HTR-8/SVneo (cell line): ENCODE measurements at places on chromosomes 16 and 17.

DNA sequence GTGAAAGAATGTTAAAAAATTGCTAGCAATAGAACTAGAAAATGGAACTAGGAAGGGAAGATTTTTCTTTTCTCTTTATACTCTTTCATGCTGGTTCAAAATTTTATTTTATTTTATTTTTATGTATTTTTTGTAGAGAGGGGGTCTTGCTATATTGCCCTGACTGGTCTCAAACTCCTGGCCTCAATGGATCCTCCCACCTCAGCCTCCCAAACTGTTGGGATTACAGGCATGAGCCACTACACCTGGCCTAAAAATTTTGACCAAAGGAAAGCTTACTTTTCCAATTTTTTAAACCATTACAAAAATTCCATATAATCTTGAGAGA is 10.0 kb upstream of the TERF2 start:
- no peak for DNase-seq

DNA sequence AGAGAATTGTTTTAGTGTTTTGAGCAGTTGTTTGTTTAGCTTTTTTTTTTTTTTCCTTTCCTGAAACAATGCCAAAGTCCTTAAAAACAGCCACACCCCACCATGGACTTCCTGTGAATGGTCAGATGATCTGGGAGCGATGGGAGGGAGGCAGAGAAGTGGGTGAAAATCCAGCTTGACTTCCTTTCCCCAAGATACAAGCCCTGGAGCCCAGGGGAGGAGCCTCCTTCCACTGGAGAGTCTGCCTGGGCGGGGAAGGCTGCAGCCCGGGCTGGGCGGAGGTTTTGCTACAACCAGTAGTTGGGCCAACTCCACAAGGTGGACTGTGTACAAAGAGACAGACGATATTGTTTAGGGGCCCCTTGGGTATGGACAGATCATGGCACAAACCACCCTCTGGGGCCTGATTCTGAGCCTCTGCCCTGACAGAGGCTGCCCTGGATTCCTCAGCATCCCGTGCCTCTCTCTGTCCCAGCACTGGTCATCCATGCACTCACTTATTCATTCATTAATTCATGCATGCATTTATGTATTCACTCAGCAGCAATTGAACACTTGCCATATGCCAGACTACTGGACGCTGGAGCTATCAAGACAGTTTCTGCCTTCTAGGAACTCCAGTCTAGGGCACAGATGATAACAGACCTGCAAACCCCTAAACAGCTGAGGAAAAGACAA is 29.8 kb downstream of the WSB1 start:
- DNase-seq = peak; percentile 21

DNA sequence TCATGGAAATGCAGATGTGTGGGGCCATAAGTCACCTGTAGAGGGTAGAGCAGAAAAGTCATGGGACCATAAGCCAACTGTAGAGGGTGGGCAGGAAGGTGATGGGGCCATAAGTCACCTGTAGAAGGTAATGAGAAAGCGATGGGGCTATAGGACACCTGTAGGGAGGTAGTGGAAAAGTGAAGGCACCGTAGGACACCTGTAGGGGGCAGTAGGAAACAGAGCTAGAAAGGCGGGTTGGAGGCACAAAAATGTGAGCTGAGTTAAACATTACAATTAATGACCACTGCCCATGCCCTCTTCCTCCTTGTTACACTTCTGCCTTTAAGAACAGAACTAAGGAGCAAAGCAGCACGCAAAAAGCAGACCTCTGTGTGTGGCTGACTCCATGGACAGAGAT is 150.1 kb downstream of the SHISA6 start:
- DNase-seq = no peak

DNA sequence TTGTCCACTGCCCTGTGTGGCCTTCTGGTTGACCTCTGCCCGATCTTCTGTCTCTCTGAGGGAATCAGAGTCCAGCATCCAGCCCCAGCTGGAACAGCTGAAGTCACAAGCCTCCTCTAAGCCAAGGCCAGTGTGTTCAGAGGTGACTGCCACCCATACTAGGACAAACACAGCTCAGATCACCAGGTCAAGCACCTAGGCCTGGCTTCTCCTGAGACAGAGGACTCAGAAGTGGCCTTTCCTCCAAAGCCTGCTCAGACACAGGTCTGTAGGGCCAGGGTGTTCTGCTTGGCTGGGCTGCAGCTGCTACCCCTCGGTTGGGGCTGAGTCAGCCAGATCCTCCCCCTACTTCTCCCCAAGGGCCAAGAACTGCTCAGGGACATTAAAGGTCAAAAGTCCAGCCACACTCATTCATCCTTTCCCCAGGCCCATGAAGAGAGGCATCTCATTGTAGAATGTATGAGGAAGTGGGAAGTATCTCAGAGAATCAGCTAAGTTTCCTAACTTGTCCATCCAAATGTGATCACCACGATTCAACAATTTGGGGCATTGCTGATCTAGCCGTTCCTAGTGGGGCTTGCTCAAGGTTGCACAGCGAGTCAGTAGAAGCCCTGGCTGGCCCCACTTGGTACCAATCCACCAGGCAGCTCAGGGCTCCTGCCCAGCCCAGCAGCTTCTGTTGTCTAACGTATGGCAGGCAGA is 7.6 kb downstream of the SLC46A1 start:
- DNase-seq = no peak

GRCh38 chr16:87918866-87919680 is 17.3 kb downstream of the CA5A start:
- no peak for DNase-seq

DNA sequence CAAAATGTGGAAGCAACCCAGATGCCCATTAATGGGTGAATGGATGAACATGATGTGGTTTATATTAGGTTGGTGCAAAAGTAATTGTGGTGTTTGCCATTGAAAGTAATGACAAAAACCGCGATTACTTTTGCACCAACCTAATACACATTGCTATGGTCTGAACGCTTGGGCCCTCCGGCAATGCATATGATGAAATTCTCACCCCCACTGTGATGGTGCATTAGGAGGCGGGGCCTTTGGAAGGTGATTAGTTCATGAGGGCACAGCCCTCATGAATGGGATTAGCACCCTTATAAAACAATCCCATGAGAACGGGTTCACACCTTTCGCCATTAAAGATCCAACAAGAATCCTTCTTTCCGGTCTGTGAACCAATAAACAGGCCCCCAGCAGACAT is 25.3 kb upstream of the PRM1 start:
- no peak for DNase-seq

DNA sequence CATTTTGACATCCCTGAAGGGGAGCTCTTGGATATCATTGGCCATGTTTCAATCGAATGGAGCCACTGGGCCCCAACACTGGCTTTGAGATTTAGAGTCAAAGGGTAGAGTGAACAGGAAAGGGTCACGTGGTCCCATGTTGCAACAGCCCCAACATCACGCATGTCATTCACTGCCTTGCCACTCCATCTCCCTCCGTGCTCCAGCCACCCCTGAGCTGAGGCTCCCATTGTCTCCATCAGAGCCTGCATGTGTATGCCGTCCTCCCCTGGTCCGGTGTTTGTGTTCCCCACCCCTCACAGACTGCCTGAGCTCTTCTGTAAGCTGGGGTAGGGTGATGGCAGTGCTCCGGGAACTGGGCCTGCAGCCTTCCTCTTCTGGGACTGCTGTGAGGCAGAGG is 12.1 kb downstream of the NFE2L1 start:
- no peak for DNase-seq

DNA sequence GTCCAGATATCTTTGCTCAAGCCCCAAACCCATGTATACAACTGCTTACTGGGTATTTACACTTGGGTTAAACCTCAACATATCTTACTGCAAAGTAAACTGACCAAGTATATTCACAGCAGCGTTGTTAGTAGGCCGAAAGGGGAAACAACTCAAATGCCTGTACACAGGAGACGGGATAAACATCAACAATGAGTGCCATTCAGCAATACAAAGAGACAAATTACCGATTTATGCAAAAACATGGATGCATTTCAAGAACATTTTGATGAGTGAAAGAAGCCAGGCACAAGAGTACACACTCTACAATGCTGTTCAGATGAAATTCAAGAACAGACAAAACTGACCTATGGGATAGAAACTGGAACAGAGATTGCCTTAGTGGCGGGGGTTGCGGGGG is 136.3 kb upstream of the CACNG3 start:
- no peak for DNase-seq

- DNase-seq = no peak
Observed at GRCh38 chr17:35423761-35424160, 8.5 kb downstream of the SLFN12 start.

GRCh38 chr16:27171584-27171983 is 31.7 kb upstream of the KDM8 start:
- DNase-seq = no peak

- no peak for DNase-seq
Observed at GRCh38 chr17:80204626-80205468, 15.3 kb downstream of the SGSH start.

DNA sequence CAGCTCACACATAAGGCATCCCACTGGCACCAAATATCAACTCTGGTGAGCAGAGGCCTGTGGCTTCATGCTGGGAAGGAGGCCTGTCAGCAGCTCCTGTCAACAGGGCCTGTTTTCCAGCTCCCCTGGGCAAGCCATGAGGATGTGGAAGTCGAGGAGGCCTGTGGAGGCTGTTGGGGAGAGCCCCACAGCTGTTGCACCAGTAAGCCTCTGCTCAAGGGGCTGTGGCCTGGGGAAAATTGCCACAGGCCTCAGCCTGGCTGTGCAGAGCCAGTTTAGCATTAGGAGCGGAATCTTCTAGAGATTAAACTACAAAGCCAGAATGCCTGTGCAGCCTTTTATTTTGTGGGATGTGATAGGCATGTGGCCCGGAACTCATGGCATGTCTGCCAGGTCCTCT is 202.1 kb downstream of the SPECC1 start:
- DNase-seq = no peak

GRCh38 chr16:48408688-48409087 is 23.5 kb upstream of the SIAH1 start:
- no peak for DNase-seq

DNA sequence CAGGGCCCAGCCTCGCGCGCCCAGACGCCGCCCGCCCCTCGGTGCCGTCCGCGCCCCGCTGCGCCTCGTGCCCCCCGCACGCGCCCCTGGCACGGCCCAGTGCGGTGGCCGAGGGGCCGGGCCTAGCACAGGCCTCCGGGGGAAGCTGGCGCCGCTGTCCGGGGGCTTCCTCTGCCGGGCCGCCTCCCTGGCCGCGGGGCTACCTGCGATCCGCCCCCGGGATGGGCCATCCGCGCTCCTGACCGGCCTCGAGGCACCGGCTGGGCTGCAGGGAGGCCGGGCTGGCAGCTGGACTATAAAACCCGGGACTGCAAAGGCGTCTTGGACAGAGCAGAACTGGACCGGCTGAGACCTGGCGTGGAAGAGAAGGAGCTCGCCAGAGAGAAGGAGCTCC is 783 bp downstream of the BHLHA9 start:
- no peak for DNase-seq

DNA sequence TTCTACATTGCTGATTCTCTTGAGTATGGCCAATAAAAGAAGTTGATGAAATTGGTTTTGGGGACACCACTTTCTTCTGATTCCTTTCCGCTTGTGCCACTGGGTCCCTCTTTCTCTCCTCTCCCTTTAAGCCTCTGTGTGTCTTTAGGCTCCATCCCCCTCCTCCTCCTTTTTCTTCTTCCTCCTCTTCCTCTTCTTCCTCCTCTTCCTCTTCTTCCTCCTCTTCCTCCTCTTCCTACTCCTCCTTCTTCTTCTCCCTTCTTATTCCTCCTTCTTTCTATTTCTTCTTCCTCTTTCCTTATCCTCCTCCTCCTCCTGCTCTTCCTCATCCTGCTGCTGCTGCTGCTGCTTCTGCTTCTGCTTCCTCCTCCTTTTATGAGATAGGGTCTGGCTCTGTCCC is 93.7 kb downstream of the CHD9NB start:
- no peak for DNase-seq

GRCh38 chr17:6170349-6170748 is 100.2 kb downstream of the WSCD1 start:
- DNase-seq = no peak

DNA sequence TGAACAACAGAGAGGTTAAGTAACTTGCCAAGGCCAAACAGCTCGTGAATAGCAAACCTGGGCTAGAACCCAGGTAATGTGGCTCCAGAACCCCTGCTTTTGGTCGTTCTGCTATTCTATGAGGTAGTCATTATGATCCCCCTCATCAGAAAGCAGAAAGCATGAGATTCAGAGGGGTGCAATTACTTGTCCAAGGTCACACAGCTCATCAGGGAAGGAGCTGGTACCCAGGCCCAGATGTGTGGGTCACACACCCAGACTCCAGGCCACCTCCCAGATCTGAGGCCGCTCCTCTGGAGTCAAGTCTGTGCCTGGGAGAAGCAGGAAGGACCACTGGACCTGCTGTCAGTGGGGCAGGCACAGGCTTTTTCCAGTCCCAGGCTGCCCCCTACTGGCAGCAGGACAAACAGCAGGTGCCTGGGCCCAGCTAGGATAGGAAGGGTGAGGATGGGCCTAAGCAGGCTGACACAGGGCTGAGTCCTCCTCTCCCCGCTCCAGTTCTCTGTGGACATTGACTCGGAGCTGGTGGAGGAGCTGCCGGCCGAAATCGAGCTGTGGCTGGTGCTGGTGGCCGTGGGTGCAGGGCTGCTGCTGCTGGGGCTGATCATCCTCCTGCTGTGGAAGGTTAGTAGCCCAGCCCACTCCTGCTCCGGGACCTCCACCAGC is 7.8 kb upstream of the PDK2 start:
- peak; percentile 91 for DNase-seq

DNA sequence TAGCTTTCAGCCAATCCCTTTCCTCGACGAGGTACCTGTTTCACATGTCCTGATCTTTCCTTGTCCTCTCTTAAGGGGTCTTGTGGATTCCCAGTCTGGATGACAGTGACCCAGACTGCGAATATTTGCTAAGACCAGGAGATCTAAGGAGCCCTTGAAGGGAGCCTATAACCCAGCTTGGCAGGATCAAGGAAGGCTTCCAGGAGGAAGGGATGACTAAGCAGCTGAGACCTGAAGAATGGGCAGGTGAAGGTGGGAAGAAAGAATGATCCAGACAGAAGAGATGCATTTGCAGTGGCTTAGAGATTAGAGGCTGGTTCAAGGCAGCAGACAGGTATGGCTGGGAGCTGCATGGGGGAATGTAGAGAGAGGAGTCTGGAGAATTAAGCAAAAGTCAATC is 1.9 kb upstream of the PDK2 start:
- DNase-seq = no peak

DNA sequence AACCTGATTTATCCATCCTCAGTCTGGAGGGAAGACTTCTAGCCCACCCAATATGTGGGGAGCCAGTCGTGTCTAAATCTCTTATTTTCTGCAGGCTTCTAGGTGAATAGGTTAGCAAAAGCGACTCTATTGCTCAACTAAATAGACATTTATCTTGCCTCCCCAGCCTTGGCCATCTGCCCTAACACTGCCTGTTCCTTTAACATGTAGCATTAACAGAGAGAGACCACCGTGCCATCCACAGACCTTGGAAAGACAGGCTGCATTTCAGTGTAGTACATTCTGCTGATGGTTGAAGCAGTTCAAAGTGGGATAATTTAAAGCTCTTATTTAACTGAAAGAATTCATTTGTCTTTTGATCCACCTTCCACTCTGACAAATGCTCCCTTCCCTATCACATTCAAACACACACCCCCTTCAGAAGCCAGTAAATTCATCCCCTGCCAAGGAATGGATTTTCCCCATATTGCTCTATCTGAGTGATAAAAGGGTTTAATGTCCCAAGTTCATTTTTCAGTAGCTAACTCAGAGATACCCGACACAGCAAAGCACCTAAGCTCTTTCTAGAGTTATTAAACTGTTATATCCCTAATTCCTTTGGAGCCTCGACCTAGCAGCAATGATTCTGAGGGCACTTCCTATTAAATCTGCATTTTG is 58.1 kb upstream of the COX10 start:
- DNase-seq = no peak

GRCh38 chr17:77300016-77300686 is 159.4 kb downstream of the SEC14L1 start:
- no peak for DNase-seq

GRCh38 chr16:49932434-49932833 is 76.5 kb upstream of the ZNF423 start:
- DNase-seq = no peak
